ENCODE measurements at places on chromosomes 12 and 14.

DNA sequence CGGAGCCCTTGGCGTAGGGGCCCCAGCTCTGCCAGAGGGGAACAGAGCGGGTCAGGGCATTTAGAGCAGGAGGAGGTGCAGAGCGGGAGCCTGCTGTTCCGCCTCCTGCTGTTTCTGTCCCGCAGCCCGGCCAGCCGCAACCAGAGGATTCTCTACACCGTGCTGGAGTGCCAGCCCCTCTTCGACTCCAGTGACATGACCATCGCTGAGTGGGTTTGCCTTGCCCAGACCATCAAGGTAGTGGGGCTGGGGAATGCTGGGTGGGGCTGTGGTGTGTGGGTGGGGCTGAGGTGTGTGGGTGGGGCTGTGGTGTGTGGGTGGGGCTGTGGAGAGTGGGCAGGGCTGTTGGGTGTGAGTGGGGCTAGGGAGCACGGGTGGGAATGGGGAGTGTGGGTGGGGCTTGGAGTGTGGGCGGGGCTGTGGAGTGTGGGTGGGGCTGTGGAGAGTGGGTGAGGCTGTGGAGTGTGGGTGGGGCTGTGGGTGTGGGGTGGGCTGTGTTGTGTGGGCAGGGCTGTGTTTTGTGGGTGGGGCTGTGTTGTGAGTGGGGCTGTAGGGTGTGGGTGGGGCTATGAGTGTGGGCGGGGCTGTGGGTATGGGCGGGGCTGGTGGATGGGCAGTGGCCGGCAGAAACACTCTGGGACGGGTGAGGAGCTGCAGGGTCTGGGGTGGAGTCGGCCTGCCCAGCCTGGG is 8.0 kb downstream of the ASPG start:
- DNase-seq: no peak

DNA sequence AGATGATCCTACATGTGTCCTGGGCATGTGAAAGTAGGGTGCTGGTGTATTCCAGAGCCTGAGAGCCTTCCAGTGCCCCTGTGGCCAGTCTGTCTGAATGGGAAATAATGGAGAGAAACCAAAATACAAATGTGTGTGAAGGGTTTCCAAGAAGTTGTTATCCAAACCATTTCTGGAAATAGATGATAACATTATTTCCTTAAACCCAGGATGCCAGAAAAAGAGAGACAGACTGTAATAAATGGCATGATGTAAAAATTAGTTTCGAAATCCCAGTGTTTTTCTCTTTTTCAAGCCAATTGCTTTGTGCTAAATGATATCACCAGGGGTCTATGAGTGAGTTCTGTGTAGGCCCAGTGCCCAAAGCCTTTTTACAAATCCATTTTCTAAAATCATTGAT is 175.3 kb downstream of the PHLDA1 start:
- no peak for DNase-seq

- DNase-seq: no peak
Measured at GRCh38 chr14:58712357-58712756, 74.6 kb downstream of the DACT1 start.

GRCh38 chr12:79514730-79515529 is 175.8 kb downstream of the PAWR start:
- DNase-seq: no peak

GRCh38 chr12:107736914-107737313 is 24.0 kb downstream of the PRDM4 start:
- DNase-seq: no peak

GRCh38 chr12:127722611-127723010 is 544.4 kb upstream of the TMEM132C start:
- no peak for DNase-seq

- no peak for DNase-seq
Measured at GRCh38 chr14:67158566-67158965, 30.7 kb upstream of the GARIN2 start.

- DNase-seq: no peak
Measured at GRCh38 chr12:56128670-56129205, 671 bp downstream of the ESYT1 start.

DNA sequence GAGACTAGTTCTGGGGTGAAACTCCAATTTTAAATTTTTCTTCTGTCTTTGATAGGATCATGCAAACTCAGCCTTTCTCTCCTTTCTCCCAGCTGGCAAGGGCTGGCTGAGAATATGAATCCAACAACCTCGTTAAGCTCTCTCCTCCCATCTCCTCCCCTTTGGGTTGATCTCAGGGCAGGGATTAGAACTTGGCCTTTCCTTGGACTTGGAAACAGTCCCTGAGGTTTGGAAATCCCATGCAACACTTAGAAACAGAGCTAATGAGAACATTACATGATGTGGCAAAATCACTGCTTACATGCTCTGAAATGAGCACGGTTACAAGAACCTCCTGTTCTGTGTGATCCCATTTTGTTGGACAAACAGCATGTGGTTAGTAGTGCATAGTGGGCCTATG is 31.6 kb downstream of the ACACB start:
- DNase-seq: no peak

GRCh38 chr14:36503771-36504741 is 16.0 kb downstream of the NKX2-1 start:
- no peak for DNase-seq

- no peak for DNase-seq
Measured at GRCh38 chr14:20606190-20606901, 15.2 kb upstream of the RNASE12 start.

DNA sequence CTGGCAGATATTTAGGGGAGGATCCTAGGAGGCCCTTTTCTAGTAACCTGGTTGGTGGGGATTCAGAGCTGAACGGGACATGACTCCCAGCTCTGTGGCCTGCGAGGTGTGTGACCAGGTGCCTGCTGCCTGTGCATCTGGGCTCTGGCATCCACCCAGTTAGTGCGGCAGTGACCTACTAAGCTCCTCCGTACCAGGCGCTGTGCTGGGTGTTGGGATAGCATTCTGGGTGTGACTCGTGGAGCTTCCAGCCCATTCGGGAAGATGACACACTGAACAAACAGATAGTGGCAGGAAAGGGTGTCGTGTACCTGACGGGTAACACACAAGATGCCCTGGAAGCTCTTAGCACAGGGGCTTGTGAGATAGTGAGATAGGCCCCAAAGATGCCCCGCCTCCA is 80.9 kb downstream of the ACACB start:
- no peak for DNase-seq

GRCh38 chr12:76738824-76739579 is 24.9 kb upstream of the ZDHHC17 start:
- no peak for DNase-seq

- DNase-seq: no peak
Measured at GRCh38 chr14:94598816-94599655, 13.2 kb upstream of the SERPINA3 start.

- peak; percentile 94 for DNase-seq
Measured at GRCh38 chr12:103169-103981, 36.8 kb downstream of the IQSEC3 start.

DNA sequence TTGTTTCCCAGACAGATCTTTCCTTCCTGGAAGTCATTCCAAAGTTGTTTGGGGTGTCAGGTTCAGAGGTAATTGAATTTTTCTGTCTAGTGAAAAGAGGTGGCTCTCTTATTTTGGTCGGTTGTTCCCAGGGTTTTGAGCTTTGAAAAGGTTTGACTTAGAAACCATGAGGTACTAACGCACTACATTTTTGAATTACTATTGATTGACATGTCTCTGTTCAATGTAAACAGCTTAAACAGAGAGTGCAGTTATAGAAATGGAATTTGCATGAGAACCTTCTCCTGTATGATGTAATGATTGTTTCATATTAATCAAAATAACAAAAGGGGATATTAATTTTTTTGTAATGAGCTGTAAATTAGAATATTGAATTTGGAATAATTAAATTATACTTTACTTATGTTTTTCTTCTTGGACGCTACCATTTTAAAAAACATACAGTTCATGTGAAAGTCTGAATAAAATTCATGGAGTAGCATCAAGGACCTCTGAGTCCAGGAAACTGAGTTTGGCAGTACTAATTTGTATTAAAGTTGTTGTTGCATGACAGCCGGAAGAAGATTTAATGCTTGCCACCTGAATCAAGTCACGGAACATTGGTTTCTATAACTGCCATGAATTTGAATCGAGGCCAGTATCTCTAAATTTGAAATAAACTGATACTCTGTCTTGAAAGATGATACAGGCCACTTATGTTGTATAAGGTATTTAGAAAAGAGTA is 41.7 kb downstream of the NPAS3 start:
- no peak for DNase-seq

DNA sequence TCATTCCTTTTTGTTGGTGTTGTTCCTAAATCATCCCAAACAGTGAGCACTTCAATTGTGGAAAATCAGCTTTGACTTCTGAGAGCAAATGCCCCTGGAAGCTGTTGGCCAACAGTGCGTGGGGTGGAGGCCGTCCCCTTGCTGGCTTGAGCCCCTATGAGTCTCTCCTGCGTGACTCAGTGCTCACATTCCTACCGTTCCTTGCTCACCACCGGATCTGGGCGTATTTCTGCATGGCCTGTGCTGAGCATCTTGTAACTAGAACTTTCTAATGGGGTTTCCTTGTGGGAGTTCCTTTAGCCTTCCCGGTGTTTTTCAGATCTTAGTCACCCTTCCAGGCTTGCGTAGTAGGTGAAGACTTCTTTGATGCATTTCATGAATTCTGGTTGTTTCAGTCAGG is 14.7 kb downstream of the SERPINA1 start:
- no peak for DNase-seq

- no peak for DNase-seq
Measured at GRCh38 chr14:91142214-91142668, 28.4 kb downstream of the DGLUCY start.

Data from NCI-H1930 (cell line).